ENCODE measurements at places on chromosomes 2 and 18.

GRCh38 chr2:43838560-43839267, at the start of the genes ABCG5 and ABCG8:
ABCG5 (minus strand) TSS chr2:43838839; CDS start chr2:43838679, 160 bp downstream.
ABCG8 (plus strand) TSS chr2:43838971; CDS start chr2:43839054, 83 bp downstream.
- DNase-seq: no peak

DNA sequence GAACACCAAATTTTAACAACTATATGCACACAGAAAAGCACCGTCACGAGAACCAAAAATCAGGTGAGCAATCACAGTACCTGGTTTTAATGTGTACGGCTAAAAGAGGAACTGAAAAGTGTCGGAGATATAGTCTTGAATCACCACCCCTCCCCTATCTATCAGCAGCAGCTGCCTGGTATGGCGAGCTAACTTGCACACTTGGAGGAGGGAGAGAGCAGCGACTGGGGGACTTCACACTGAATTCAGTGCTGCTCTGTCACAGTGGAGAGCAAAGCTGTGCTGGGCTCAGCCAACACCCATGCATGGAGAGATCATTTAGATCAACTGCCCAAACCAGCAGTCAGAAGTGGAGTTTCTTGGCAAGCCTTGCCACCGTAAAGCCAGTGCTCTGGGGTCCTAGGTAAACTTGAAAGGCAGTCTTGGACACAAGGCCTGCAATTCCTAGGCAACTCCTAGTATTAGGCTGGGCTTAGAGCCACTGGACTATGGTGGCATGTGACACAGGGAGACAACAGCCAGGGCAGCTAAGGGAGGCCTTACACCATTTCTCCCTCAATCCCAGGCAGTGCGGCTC, 89.2 kb upstream of the CD226 start:
- DNase-seq: no peak

DNA sequence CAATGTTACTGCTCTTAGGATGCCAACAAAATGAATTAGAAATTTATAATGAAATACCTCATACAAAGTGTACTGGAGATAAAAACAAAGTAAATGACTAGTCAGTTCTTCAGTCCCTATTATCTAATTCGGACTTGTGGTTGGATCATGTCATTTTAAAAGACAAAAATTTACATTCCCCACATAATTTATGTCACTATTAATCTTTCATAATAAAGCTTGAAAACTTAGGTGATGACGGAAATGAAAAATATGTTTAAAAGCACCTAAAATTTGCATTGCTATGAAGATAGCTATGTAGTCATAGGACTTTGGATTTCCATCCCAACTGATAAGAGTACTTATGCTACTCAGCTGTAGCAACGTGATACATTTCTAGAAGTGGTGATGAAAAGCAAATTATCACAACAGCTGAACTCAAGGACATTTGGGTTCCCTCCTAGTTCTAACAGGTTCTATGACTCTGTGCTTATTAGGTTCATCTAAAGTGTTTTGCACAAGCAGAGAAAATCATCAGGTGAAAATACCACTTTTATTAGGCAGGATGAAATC, 58.4 kb downstream of the LRPPRC start:
- no peak for DNase-seq

GRCh38 chr2:224957540-224958461, 84.5 kb downstream of the DOCK10 start:
- no peak for DNase-seq

DNA sequence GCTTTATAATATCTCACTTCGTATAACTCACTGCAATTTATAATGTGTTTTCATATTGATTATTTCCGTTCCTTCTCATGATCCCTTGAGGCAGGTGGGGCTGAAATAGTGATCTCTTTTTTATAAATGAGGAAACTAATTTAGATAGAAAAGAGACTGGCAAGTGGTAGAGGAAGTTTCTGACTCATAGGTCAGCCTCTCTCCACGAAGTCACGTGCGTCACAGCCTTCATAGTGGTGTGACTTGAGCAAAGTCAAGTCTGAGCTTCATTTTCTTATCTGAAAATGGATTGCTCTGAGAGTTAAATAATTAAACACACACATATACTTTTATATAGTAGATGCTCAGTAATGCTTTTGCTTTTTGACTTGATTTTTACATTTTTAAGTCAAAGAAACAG, 19.9 kb downstream of the ABCG5 start:
- DNase-seq: no peak

DNA sequence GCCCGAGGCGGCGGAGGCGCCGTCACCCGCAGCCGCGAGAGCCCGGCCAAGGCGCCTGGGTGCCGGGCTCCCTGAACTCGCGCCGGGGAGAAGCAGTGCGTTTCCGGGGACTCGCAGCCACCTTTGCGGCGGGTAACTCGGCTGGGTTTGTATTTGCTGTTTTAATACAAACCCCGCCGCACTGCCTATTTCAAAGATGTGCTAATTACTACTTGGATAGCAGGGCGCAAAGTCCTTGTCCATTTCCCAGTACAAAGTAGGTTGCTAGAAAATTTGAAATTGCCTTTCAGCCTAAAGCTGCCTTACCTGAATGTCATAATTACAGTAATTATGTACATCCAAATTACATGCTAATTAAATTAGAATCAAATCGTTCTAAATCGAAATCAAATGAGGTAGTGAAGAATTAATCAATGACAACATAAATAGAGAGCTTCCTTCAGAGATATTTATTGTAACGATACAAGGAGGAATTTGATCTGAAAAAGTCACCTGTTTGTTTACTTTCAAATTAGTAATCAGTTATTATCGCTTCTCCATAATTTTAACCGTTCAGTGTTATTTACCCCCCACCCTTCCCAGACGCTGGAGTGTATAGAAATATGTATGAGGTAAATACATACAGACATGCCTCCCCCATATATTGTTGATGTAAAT, 8.1 kb downstream of the SP9 start:
- DNase-seq: no peak

GRCh38 chr2:101574622-101575021, 99.7 kb upstream of the RFX8 start:
- no peak for DNase-seq

- no peak for DNase-seq
These were observed 11.3 kb upstream of the SPATA3 start for GRCh38 chr2:230984393-230985220.

DNA sequence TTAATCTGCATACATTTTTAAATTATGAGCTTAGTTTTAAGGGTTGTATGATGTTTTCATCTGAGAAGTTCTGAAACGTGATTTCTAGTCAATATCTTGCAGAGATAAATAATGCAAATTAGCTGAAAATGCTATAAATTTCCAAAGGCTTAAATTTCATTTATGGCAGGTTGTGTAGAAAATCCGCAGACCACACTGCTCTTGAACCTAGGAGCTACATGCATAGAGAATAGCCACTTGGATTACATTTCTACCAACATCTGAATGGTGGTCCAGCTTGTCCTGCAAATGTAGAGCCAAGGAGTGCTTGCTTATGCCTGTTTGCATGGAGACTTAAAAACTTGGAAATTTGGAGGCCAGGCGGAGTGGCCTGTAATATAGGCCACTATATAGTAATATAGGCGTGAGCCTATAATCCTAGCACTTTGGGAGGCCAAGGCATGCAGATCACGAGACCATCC, 6.8 kb downstream of the MAT2A start:
- no peak for DNase-seq

- no peak for DNase-seq
These were observed 100.0 kb downstream of the WDSUB1 start for GRCh38 chr2:159186462-159186861.

- no peak for DNase-seq
These were observed 244.3 kb downstream of the GLI2 start for GRCh38 chr2:120979921-120980320.

GRCh38 chr2:73359915-73360697, 25.5 kb upstream of the ALMS1 start:
- peak; percentile 48 for DNase-seq

DNA sequence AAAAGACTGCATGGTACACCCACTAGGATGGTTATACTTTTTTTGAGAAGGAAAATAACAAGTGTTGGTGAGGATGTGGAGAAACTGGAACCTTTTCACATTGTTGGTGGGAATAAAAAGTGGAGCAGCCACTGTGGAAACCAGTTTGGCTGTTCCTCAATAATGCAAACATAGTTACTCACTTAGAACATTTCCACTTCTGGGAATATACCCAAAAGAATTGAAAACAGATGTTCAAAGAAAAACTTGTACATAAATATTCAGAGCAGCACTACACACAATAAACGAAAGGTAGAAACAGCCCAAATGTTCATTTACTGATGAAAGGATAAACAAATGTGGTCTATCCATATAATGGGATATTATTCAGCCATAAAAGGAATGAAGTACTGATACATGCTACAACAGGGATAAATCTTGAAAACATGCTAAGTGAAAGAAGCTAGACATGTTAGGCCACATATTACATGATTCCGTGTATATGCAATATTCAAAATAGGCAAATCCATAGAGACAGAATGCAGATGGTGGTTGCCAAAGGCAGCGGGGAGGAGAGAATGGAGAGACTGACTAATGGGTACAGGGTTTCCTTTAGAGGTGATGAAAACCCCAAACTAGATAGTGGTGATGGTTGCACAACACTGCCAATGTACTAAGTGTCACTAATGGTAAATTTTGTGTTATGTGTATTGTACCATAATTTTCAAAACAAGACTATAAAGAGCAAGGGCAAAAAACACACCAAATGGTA, 20.9 kb upstream of the LMAN1 start:
- DNase-seq: no peak

GRCh38 chr2:14902953-14903352, 270.4 kb downstream of the LRATD1 start:
- DNase-seq: no peak

- no peak for DNase-seq
These were observed 32.8 kb upstream of the ZNF396 start for GRCh38 chr18:35409911-35410310.

GRCh38 chr2:152011724-152012123, 87.1 kb downstream of the CACNB4 start:
- no peak for DNase-seq

DNA sequence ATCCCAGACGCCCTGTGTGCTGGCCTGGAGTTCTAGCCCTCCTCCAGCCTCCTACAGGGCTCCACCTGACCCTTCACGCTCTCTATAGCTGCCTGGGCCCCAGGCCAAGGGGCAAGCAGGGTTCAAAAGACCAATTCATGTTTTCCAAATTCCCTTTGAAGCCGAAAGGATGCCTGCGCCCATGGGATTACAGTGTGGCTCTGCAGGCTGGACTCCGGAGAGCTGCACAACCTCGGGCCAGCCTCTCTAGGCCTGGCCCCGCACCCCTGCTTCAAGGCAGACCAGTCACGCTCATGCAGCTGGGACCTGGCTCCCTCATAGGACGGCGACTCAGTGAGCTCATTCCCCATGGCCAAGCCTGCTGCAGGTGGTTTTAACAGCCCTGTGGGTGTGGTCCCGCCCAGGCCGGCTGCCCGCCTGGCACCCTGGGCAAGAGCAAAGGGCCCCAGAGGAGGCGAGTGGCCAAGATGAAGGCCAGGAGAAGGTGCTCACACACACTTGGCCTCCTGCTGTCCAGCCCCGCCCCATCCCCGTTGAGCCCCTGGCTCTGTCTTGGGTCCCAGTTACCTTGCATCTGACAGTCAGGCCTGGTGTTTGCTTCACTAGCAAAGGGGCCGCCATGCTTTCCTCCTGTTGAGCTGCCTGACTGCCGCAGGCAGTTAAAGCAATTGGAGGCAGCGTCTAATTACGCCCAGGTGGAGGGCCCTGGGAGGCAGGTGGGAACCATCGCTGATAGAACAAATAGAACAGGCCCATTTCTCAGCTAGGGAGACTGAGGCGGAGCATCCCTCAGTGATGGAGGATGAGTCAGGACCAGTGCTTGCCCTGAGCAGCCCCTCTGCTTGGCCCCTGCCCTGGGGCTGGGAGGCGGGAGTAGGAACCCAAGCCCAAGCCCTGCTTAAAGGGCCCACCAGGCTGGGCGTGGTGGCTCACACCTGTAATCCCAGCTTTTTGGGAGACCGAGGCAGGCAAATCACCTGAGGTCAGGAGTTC, 56.9 kb downstream of the SMAD7 start:
- no peak for DNase-seq

- no peak for DNase-seq
These were observed 78.2 kb downstream of the TRIP12 start for GRCh38 chr2:229843613-229844012.

- DNase-seq: no peak
These were observed 28.4 kb downstream of the HK2 start for GRCh38 chr2:74862020-74862964.

- DNase-seq: no peak
These were observed 50.9 kb downstream of the HS1BP3 start for GRCh38 chr2:20599861-20600461.

- peak; percentile 0 for DNase-seq
These were observed 495.1 kb upstream of the TCF4 start for GRCh38 chr18:56083097-56083521.

GRCh38 chr2:129460299-129461198, 518.9 kb upstream of the RAB6C start:
- DNase-seq: no peak

- no peak for DNase-seq
These were observed 66.3 kb upstream of the SCG2 start for GRCh38 chr2:223668302-223668998.

DNA sequence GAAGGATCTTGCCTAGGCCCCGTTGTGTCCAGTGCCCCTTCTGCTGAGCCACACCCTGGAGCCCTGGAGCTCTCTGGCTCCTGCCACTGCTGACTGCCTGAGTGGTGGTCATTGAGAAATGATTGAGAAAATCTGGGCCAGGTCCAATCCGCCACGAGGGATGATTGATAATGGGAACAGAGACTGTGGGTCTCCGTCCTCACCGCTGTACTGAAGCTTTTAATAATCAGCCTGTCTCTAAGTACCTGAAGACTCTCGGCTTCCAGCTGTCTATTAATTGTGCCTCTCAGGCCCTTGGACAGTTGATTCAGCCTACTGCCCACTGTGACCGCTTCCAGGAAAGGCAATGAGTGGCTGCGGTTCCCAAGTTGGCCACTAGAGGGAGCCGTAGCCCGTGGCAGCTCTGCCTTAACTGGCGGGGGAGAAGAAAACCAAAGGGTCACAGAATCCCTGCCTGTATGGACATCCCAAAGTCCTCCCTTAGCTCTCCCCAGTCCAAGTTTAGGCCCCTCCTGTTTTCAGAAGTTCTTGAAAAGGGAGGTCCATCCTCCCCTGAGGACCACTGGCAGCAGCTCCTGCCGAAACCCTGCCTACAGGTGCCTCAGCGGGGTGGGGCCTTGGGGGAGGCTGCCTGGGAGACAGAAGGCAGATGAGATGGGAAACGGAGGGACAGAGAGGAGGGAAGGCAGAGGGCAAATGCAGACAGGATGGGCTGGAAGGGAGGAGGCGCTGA, 213.6 kb downstream of the TNS1 start:
- peak; percentile 6 for DNase-seq

DNA sequence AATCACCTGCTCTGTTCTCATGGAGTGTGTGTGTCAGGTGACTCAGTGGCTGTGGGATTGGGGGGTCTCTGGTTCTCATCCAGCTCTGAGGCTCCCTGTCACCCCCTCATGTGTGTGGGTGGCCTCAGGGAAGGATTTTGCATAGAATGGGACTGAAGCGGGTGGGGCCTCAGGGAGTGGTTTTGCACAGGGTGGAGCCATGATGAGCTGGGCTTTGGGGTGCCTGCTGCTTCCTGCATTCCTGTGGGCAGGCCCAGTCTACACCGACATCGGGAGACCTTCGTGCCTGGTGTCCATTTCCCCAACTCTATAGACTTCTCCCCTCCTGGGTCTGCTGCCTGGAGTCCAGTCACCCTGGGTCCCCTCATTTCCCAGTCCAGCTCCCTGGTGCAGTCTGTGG, 59.7 kb downstream of the VAPA start:
- no peak for DNase-seq

All from SHP77 treated with DMSO at 0.1 percent for 48 hours (cell line).